ENCODE measurements at places on chromosomes 13 and 19. TPM values are rescaled to one million over a fixed set of nuclear protein-coding genes. Genes with fewer than 3 reads are reported as not detected.

Gene TEKTIP1
- polyA plus RNA-seq, result not detected

Gene AP1M2
- polyA plus RNA-seq, result 0.94 TPM

Gene SKA3
- polyA plus RNA-seq, result not detected

Gene PLIN5
- polyA plus RNA-seq, result not detected

Gene TEX29
- polyA plus RNA-seq, result not detected

Gene ADGRE3
- polyA plus RNA-seq, result 1.2 TPM

Gene NALCN
- not detected for polyA plus RNA-seq

Gene RFPL4A
- polyA plus RNA-seq, result not detected

Gene TMEM38A
- 18.3 TPM for polyA plus RNA-seq

Gene NDUFA11
- polyA plus RNA-seq, result 306 TPM

- H3K27ac ChIP-seq, result no peak overlapping the region
- no peaks in the 10 kb centered on the region for H3K4me1 ChIP-seq
- no peaks in the 10 kb centered on the region for H3K36me3 ChIP-seq
- H3K4me3 ChIP-seq, result no peak overlapping the region
- no peak for DNase-seq
- H3K27me3 ChIP-seq, result no peaks in the 10 kb centered on the region
Measured at GRCh38 chr13:81133066-81133465, 792.1 kb upstream of the SPRY2 start.

DNA sequence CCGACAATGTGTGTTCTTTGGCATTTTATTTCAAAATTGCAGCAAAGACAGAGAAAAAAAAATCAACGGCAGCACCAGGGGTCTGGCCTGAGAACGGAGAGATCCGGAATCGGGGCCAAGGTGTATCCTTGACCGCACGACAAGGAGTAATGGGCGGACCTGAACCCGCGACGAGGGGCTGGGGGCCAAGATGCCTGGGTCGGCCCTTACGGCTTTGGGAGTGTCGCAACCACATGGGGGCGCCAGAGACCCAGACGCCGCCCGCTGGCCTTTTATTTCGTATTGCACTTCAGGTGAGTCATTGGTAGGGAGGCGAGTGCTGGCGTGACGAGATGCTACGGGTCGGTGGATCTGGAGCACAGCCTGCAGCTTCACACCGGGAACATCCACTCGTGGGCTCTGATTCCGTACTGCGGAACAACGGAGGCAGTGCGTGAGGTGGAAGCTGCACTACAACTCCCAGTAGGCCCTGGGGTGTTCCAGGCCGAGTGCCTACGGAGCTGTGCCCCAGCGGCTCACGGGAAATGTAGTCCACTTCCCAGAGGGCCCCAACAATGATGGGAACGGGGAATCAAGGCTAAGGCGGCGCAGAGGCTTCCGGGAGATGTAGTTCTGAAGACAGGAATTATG is 15.7 kb downstream of the BCAT2 start:
- no peaks in the 10 kb centered on the region for H3K36me3 ChIP-seq
- peak overlapping the region; percentile 87 for H3K4me3 ChIP-seq
- peaks cover 14% of the 10 kb centered on the region for H3K4me1 ChIP-seq
- peak overlapping the region; percentile 83 for H3K27ac ChIP-seq
- no peaks in the 10 kb centered on the region for H3K27me3 ChIP-seq

DNA sequence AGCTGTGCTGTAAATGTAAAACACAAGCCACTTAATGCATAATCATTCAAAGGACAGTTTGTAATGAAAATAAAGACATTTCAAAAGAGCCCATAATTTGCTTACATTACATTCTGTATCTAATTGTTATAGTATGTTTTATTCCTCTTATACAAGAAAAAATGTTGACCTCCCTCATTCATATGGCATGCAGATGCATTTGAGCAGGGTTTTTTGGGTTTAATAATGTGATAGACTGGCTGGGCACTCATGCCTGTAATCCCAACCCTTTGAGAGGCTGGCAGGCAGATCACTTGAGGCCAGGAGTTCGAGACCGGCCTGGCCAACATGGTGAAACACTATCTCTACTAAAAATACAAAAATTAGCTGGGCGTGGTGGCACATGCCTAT is 11.6 kb upstream of the ARL11 start:
- peaks cover 46% of the 10 kb centered on the region for H3K4me1 ChIP-seq
- peaks cover under 1% of the 10 kb centered on the region for H3K36me3 ChIP-seq
- no peak overlapping the region for H3K27ac ChIP-seq
- no peak for DNase-seq

DNA sequence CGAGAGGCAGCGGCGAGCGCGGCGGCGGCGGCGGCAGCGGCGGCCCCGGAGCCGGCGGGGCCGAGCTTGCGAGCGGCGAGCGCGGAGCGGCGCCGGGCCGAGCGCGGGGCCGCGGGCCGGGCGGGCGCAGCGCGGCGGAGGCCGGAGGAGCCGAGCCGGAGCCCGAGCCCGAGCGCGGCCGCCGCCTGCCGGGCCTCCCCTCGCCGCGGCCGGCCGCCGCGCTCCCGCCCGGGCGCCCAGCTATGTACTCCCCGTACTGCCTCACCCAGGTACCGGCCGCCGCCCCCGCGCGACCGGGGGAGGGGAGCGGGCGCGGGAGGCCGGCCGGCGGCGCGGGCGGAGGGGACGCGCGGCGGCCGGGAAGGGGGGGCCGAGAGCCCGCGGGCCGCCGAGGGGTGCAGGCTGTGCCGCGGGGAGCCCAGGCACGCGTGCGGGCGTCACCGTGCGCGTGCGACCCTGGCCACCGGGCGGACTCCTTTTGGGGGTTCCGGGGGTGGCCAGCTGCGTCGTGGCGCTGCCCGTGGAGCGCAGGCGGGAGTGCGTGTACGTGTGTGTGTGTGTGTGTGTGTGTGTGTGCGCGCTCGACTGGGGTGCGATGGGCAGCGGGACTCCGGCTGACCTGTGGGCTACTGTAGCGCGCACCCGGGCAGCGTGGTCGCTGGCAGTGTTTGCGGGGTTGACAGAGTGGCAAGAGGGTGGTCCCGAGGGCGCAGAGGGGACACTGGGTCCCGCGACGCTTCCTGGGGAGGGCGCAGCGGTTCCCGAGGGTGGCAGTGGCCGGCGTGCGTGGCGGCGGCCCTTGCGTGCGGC is 526 bp downstream of the NFIX start:
- no peak overlapping the region for H3K27ac ChIP-seq
- no peaks in the 10 kb centered on the region for H3K36me3 ChIP-seq
- peaks cover 12% of the 10 kb centered on the region for H3K4me1 ChIP-seq
- no peak for DNase-seq
- H3K4me3 ChIP-seq, result peak overlapping the region; percentile 94

DNA sequence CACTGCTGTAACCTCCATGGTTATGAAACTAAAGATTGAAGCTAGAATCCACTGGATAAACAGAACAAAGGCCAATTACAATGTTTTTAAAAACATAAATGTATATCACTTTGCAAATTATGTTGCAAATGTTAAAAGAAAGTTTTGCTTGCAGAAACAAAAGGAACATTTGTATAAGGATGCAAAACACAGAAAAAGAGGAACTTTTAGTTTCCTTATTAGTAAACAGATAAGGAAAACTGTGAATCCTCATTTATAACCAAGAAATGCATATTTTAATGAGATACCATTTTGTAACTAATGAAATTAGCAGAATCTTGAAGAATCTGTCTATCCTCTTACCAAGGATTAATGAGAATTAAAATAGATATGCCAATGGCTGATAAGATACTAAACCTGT is 32.3 kb downstream of the LPAR6 start:
- no peaks in the 10 kb centered on the region for H3K27me3 ChIP-seq
- peaks cover 34% of the 10 kb centered on the region for H3K36me3 ChIP-seq
- peaks cover 9% of the 10 kb centered on the region for H3K4me1 ChIP-seq
- no peak for DNase-seq

DNA sequence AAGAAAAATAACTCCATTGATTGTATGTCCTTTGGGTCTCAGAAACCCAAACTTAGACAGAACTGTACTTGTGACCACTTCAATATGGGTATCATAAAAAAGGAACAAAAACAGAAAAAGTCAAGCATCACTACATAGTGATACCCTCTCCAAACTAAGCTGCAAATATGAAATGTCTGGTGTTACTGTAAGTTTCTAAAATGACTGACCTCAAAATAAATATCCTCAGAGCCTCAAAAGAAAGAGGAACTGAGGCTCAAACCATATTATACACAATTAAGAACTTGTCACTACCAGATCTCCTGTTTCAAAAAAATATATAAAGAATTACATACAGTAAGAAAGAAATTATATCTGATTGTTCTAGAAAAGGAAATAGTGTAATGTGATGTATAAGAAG is 787.9 kb upstream of the KLHL1 start:
- no peaks in the 10 kb centered on the region for H3K27me3 ChIP-seq
- no peak overlapping the region for H3K27ac ChIP-seq
- H3K36me3 ChIP-seq, result no peaks in the 10 kb centered on the region
- no peaks in the 10 kb centered on the region for H3K4me1 ChIP-seq

GRCh38 chr13:45335397-45336024 is 5.5 kb downstream of the TPT1 start:
- no peaks in the 10 kb centered on the region for H3K27me3 ChIP-seq
- peak overlapping the region; percentile 26 for H3K27ac ChIP-seq
- peaks cover 22% of the 10 kb centered on the region for H3K36me3 ChIP-seq
- H3K4me1 ChIP-seq, result peaks cover 63% of the 10 kb centered on the region
- no peak overlapping the region for H3K4me3 ChIP-seq
- DNase-seq, result no peak

DNA sequence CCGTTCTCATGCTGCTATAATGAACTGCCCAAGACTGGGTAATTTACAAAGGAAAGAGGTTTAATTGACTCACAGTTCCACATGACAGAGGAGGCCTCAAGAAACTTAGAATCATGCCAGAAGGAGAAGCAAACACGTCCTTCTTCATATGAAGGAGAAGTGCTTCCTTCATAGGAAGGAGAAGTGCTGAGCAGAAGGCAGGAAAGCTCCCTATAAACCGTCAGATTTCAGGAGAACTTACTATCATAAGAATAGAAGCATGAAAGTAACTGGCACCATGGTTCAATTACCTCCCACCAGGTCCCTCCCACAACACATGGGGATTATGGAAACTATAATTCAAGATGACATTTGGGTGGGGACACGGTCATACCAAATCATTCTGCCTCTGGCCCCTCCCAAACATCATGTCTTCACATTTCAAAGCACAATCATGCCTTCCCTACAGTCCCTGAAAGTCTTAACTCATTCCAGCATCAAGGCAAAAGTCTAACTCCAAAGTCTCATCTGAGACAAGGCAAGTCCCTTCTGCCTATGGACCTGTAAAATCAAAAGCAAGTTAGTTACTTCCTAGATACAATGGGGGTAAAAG is 10.6 kb downstream of the ACOD1 start:
- no peak overlapping the region for H3K4me3 ChIP-seq
- H3K27ac ChIP-seq, result no peak overlapping the region
- no peak for DNase-seq

DNA sequence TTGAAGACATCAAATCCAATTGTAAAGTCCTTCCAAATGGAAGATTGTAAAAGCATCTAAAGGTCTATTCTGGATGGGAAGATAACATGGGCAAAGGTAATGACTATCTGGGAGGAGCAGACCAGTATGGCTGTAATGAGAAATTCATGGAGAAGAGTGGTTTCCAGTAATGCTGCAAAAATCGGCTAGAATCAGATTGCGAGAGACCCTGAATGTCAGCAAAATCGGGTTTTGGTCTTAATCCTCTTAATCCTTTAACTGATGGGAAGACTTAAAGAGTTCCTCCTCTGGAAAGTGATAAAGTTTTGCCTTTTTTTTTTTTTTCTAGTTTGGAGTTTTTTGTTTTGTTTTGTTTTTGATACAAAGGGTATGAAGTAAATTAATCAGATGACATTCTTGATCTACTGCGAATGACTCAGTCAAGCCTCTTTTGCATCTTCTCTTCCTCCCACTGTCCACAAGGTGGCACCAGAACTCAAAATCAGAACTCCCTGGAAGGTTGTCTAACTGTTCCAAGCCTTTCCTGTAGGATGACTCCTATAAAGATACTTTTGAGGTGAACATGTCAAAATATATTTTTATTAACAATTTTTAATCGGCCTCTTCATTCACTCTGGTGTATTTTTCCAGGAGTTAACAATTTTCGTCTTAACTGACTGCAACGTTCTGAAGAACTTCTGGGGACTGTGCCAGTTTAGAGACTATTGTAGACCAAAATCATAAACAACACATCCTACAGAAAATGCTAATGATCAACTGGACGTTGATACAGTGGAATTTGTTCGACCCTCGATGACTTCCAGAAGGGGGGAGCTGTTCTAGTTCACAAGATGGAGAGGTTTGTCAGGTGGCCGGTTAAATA is 213.3 kb upstream of the MIR17HG start:
- H3K4me1 ChIP-seq, result no peaks in the 10 kb centered on the region
- DNase-seq, result peak; percentile 27
- no peak overlapping the region for H3K4me3 ChIP-seq
- H3K27ac ChIP-seq, result no peak overlapping the region
- H3K36me3 ChIP-seq, result no peaks in the 10 kb centered on the region

DNA sequence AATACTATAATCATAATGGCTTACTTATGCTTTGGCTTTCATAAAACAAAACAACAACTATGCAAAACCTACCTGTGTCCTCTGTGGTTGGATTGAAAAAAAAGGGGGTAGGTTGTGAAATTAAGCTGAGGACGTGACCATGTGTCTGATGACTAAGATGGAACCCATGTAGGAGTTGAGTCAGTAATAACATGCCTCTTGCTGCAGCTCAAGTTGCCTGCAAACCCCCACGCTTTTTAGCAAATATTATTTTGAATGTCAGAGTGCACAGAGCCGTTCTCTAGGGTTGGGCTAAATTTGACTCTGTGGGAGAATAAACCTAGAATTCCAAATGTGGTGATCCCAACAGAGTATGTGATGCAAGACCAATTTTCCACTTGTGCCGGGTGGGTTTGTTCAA is 209.3 kb downstream of the KCNRG start:
- H3K27ac ChIP-seq, result no peak overlapping the region
- no peaks in the 10 kb centered on the region for H3K36me3 ChIP-seq
- peaks cover 10% of the 10 kb centered on the region for H3K4me1 ChIP-seq
- H3K4me3 ChIP-seq, result no peak overlapping the region

- DNase-seq, result no peak
- no peaks in the 10 kb centered on the region for H3K27me3 ChIP-seq
- no peaks in the 10 kb centered on the region for H3K4me1 ChIP-seq
- H3K27ac ChIP-seq, result no peak overlapping the region
- H3K36me3 ChIP-seq, result no peaks in the 10 kb centered on the region
Measured at GRCh38 chr13:72384186-72384823, 343.1 kb downstream of the MZT1 start.

GRCh38 chr13:110391273-110391672 is 84.2 kb downstream of the COL4A2 start:
- H3K36me3 ChIP-seq, result no peaks in the 10 kb centered on the region
- H3K4me3 ChIP-seq, result no peak overlapping the region
- H3K27me3 ChIP-seq, result peaks cover 60% of the 10 kb centered on the region
- no peak overlapping the region for H3K27ac ChIP-seq

DNA sequence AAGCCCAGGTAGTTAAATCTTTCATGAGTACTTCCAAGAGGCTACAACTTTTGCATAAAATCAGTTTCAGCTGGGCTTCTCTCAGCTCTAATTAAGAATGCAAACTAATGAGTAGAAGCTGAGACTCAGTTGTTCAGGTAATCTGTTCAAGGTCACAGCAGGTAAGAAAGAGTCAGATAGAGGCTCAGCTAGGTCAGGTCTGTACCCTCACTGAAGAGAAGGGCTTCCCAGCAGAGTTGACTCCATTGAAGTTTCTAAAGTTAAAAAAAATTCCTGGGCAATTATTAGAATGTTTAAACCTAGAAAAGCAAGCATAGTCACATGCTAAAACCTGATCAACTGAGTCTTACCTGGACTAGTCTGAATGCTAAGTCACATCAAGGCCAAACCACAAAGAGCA is 42.1 kb downstream of the ESD start:
- peaks cover 24% of the 10 kb centered on the region for H3K4me1 ChIP-seq
- DNase-seq, result no peak
- no peak overlapping the region for H3K27ac ChIP-seq
- H3K4me3 ChIP-seq, result no peak overlapping the region

- peaks cover 7% of the 10 kb centered on the region for H3K36me3 ChIP-seq
- no peaks in the 10 kb centered on the region for H3K27me3 ChIP-seq
- no peak for DNase-seq
- H3K27ac ChIP-seq, result no peak overlapping the region
- peaks cover 20% of the 10 kb centered on the region for H3K4me1 ChIP-seq
Measured at GRCh38 chr19:17326595-17326966, 8.1 kb downstream of the ANO8 start.
